ENCODE measurements at places on chromosomes 5 and 9.

- DNase-seq: no peak
Observed at GRCh38 chr9:80899208-80899607, 790.1 kb downstream of the TLE1 start.

- DNase-seq: no peak
Observed at GRCh38 chr5:145536133-145536532, 299.0 kb downstream of the PRELID2 start.

- DNase-seq: no peak
Observed at GRCh38 chr5:56323505-56323904, 90.4 kb upstream of the ANKRD55 start.

- DNase-seq: no peak
Observed at GRCh38 chr9:113695901-113696300, 180.2 kb upstream of the ZNF618 start.

DNA sequence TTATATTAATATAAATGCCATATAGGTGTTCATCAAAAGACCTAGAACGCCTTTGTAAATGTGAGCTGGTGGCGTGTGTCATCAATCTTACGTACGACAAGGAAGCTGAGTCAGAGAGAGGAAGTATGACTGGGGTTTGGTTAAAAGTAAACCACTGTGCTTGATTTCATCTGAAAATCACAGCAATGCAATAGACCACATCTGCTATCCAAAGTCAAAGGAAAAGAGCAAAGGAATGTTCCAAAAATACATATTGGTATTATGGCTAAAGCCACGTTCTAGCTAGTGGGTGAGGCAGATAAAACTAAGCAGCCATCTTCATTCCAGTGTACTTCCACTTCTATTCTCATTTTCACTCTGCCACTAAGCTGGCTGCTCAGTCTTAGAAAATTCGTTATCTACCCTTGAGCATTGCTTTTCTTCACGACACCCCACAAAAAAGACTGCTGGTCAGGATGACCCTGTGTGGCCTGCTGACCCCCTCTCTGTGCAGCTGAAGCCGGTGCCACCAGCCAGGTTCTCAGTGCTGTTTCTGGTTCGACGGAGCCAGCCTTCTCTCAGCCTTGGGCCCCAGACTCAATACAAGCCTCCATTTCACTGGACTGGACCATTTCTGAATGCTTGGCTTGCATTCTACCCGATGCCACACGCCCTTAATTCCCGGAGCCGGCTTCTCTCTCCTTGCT lies 23.8 kb downstream of the SHC3 start:
- no peak for DNase-seq

- DNase-seq: no peak
Observed at GRCh38 chr5:159186319-159186718, 23.0 kb downstream of the RNF145 start.

GRCh38 chr5:172267943-172268342 lies 15.6 kb downstream of the UBTD2 start:
- no peak for DNase-seq

GRCh38 chr9:132597073-132597775 lies 14.8 kb downstream of the BARHL1 start:
- DNase-seq: no peak

DNA sequence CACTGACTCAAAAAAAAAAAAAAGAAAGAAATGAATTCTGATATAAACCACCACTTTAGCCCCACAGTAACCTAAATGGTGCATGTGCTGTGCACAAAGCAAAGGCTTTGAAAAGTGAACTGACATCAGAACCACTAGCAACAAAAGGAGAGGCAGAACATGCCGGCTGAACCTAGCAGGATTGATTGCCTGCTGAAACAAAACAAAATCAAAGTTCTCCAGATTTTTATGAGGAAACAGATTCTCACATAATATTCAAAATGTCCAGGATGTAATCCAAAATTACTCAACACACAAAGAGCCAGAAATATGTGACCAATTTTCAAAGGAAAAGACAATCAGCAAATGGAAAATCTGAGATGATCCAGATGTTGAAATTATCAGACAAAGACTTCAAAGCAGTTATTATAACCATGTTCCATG lies 37.9 kb downstream of the UBTD2 start:
- peak; percentile 81 for DNase-seq

GRCh38 chr9:134299068-134299467 lies 27.2 kb upstream of the RXRA start:
- no peak for DNase-seq

GRCh38 chr5:168076561-168076991 lies 214.9 kb upstream of the WWC1 start:
- no peak for DNase-seq

DNA sequence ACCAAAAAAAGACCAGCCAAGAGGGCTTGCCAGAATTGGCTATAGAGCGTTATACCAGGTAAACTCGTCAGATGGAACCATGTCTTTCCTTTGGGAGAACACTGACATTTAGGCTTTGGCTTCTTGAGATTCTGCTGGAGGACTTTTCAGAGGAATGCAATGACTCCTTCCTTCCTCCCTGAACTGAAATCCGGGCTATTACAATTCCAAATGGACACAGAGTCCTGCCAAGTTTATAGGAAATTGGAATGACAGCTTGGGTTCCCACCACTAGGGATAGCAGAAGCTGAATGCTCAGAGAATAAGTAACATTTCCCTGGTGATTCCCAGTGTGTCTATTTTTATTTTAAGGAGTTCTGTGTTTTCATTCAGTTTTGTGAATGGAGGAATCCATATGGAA lies 143.0 kb downstream of the FGF1 start:
- DNase-seq: peak; percentile 74

GRCh38 chr9:109456811-109457210 lies 41.3 kb downstream of the PTPN3 start:
- no peak for DNase-seq

DNA sequence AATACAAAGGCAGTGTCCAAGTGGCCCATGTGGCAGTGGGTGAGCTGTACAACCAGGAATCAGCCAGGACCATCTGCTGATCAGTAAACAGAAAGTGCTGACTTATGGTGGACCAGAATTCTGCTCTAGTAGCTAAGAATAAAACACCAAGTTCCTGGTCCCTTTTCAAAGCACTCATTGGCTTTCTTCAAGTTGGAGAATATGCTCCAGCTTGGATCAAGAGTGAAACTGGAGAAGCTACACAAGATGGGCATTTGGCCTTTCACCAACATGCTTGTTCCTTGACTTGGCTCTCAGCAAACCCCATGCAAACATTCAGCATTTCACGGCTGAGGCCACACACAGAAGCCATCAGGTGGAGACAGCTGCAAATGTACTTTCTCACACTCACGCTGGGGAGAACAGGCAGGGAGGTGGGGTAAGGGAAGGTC lies 32.1 kb downstream of the MARCHF3 start:
- no peak for DNase-seq

GRCh38 chr5:179606071-179606909 lies 17.2 kb downstream of the HNRNPH1 start:
- DNase-seq: no peak

GRCh38 chr9:89361031-89361430 lies 42.7 kb downstream of the SECISBP2 start:
- DNase-seq: no peak

DNA sequence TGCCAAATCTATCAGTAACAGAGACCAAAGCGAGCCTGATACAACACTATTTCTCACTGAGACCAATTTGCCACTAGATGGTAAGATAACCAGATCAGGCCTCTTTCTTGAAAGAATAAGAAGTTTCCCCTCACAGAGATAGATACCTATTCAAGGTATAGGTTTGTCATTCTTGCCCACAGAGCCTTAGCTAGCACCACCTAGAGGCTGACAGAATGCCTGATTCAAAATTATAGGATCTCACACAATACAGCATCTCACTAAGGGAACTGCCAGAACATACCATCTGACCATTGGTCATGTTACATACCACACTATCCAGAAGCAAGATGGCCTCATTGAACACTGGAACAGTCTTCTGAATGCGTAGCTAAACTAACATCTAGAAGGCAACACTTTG lies 166.6 kb upstream of the HCN1 start:
- no peak for DNase-seq

DNA sequence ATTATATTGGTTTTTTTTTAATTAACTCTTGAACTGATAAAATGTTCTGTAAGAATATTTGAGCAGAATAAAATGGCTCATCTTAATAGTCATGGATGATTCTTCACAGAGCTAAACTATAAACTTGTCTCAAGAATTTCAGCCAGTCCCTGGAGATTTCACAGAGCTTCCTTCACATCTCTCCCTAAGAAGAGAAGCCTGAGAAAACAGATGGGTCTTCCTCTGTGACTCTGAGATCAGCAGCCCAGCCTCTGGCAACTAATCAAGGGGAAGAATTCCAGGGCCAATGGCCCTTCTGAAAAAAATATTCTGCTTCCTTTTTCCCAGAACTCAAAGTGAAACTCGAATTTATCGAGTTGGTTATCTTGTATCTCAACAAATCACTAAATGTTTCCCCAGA lies 122.2 kb upstream of the ITGA1 start:
- peak; percentile 30 for DNase-seq

- DNase-seq: no peak
Observed at GRCh38 chr9:129640086-129640870, 1.7 kb downstream of the ASB6 start.

DNA sequence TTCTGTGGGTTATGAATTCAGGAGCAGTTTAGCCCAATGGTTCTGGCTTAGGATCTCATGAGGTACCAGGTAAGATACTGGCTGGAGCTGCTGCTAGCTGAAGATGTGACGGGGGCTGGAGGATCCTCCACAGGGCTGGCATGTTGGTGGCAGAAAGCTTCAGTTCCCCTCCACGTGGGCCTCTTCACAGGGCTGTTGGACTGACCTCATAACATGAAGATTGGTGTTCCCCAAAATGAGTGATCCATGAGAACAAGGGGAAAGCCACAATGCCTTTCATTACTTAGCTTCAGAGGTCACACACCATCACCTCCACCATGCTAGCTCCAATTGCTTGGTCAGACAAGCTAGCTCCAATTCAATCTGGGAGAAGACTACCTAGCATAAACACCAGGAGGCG lies 8.5 kb upstream of the S100Z start:
- DNase-seq: no peak

DNA sequence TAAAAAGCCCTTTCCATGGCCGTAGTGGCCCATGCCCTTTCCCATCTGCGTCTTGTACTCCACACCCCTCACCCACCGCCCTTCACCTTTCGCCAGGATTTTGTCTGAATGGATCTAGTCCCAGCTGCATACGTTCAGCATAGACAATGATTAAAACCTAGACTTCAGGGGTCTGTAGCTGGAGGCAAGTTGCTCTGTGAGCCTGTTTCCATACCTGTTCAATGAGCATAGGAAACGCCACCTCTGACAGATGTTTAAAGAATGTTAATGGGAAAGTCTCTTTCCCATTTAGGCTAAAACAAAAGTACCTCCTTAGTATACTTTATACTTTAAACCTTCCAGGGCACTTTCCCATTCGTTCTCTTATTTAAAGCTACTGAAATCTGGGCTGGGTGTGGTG lies 105.7 kb downstream of the SPRY4 start:
- DNase-seq: no peak

DNA sequence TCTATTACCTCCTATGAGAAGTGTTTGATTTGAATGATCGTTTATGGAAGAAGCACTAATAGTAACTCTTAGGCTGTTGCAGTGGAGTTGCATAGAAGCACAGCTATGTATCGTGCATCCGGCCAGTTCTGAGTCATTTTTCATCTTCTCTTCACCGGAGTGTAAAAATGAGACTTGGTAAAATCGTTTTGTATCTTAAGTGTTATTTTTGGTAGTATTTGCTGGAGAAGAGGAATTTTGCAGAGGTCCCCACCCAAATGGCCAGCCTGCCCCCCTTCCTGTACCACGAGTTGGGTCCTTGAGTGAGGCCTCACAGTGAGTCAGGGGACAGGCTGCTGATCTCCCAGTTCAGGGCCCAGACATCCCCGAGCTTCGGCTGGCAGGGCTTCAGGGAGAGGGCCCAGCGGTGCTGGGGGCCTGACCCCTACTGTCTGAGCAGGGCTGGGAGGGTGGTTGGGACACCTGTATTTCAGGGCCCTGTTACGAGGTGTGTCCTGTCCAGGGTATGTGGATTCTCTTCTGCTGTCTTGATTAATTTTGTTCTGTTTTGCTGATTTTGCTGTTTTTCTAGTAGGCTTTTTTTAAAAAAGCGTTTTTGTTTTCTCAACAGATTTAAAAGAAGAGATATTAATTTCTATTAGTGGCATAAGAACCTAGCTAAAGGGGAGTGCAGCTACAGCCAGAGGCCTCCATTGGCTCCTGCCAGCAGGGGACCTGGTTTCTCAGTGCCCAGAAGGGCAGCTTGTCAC lies 210.8 kb downstream of the TRIO start:
- DNase-seq: no peak

DNA sequence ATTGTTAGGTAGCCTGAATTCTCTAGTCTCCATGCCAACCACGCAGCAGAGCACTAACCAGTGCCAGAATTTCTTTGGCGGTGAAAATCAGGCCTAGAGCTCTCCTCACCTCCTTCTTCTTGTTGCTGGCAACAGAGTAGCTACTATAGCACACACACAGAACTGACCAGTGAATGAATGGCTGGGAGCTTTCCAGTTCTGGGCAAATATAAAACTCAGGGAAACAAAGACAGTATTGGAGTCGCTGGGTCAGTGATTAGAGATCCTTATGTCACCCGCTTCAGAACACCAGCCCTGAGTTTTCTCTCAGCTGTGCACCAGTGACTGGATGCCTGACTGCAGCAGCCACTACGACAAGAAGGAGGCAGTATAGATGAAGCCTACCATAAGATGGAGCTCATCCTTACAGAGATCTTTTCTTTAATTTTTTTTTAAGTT lies 26.9 kb upstream of the FEM1C start:
- DNase-seq: no peak

GRCh38 chr9:100098046-100098886 lies 534 bp downstream of the ERP44 start:
- DNase-seq: no peak

DNA sequence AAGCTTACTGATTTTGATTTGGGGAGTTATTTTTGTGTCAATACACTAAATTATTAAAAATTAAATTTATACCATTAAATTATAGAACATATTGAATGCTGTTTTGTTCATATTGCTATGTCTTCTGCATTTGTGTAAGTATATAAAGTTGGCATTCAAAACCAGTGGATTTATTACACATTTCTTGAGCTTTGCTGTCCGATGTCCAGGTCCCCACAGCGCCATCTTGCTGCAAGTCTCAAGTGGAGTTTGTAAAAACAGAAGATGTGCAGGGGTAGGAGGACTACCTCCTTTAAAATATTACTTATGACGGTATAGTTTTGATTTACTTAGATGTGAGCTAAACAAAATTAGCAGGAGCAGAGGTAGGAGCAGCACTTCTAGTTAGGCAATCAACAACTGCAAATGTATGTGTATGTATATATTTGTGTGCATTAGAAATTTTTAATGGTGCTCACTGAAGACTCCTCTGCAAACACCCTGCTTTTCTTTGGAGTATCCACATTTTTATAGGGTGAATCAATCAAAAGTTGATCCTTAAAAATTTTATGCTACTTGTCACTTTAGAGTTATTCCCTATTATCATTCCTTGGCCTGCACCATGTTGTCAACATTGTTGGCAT lies 37.4 kb downstream of the CPEB4 start:
- peak; percentile 6 for DNase-seq
